Spleen (tissue), 13 donors: ENCODE measurements at places on chromosomes 2 and 18. TPM values are rescaled to one million over a fixed set of nuclear protein-coding genes. Genes with fewer than 3 reads are reported as not detected.

- no peak overlapping the region for H3K4me3 ChIP-seq
- no peaks in the 10 kb centered on the region for H3K27me3 ChIP-seq
- no peak overlapping the region for H3K27ac ChIP-seq
- DNase-seq, result no peak
- H3K4me1 ChIP-seq, result no peaks in the 10 kb centered on the region
Measured at GRCh38 chr2:133026536-133027177, 356.7 kb upstream of the LYPD1 start.

Gene FBLN7
- 9.0 TPM for total RNA-seq

Gene TMEM198
- total RNA-seq, result 1.5 TPM

Gene COBLL1
- 86.2 TPM for total RNA-seq

DNA sequence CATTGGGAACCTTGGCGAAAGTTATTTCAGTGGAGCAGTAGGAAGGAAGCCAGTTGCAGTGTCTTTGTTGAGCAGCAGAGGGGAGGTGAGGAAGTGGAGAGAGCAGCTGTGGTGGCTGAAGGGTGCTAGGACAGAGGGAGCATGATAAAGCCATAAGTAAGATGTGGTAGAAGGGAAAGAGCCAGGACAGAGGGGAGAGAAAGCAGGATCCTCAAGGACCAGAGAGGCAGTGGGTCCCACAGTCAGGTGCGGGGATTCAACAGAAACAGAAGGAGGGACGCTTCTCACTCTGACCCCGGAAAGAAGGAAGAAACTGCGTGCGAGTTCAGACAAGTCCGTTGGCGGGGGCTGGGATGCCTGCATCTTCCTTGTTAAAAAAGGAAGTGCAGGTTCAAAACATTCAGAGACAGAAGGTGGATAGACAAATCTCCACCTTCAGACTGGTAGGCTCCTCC is at the start of gene CXCR2:
CXCR2 (plus strand) TSS at position 403 of the 455 bp plus-strand sequence. CDS start 8,774 bp downstream, outside the sequence.
- peaks cover 4% of the 10 kb centered on the region for H3K27me3 ChIP-seq
- H3K27ac ChIP-seq, result peak within 1 kb of the TSS; percentile 70
- H3K36me3 ChIP-seq, result no peaks in the 10 kb centered on the region
- H3K4me1 ChIP-seq, result peaks cover 20% of the 10 kb centered on the region
- DNase-seq, result peak; percentile 87

Gene RUFY4
- total RNA-seq, result 2.6 TPM

Gene MEP1B
- not detected for total RNA-seq

Gene C1QL2
- total RNA-seq, result not detected

- no peaks in the 10 kb centered on the region for H3K36me3 ChIP-seq
- H3K27me3 ChIP-seq, result no peaks in the 10 kb centered on the region
- H3K4me3 ChIP-seq, result no peak overlapping the region
- no peak for DNase-seq
- H3K4me1 ChIP-seq, result no peaks in the 10 kb centered on the region
- no peak overlapping the region for H3K27ac ChIP-seq
Measured at GRCh38 chr18:48208432-48209140, 200.6 kb downstream of the ZBTB7C start.

Gene C2orf81
- total RNA-seq, result 3.0 TPM

DNA sequence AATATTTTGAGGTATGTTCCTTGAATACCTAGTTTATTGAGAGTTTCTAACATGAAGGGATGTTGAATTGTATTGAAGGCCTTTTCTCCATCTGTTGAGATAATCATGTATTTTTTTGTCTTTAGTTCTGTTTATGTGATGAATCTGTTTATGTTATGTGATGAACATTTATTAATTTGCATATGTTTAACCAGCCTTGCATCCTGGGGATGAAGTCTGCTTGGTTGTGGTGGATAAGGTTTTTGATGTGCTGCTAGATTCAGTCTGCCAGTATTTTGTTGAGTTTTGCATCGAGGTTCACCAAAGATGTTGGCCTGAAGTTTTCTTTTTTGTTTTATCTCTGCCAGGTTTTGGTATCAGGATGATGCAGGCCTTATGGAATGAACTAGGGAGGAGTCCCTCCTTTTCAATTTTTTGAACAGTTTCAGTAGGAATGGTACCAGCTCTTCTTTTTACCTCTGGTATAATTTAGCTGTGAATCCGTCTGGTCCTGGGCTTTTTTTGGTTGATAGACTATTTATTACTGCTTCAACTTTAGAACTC is 71.9 kb downstream of the EPC2 start:
- H3K4me1 ChIP-seq, result peaks cover 89% of the 10 kb centered on the region
- H3K27me3 ChIP-seq, result no peaks in the 10 kb centered on the region
- peak overlapping the region; percentile 50 for H3K27ac ChIP-seq
- H3K4me3 ChIP-seq, result no peak overlapping the region
- DNase-seq, result no peak
